ENCODE measurements at places on chromosomes 1 and 21. TPM values are rescaled to one million over a fixed set of nuclear protein-coding genes. Genes with fewer than 3 reads are reported as not detected.

DNA sequence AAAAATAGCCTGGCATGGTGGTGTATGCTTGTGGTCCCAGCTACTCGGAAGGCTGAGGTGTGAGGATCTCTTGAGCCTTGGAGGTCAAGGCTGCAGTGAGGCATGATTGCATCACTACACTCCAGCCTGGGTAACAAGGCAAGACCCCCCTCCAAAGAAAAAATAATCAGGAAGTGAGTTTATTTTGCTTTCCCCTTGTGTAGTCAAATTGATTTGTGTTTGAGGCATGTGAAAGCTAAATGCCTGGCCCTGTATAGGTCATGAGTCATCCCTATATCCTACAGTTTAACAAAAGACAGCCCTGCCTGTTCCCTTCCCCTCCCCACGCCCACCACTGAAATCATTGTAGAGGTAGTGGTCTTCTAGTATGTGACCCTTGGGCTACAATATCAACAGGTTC, 241.4 kb upstream of the JUN start:
- DNase-seq, result no peak

The COX20 gene
- total RNA-seq, result 35.0 TPM

The KCNH1 gene
- 8.0 TPM for total RNA-seq

- no peak for DNase-seq
These were observed 22.4 kb downstream of the COL16A1 start for GRCh38 chr1:31681415-31681814.

The LCE3D gene
- total RNA-seq, result not detected

DNA sequence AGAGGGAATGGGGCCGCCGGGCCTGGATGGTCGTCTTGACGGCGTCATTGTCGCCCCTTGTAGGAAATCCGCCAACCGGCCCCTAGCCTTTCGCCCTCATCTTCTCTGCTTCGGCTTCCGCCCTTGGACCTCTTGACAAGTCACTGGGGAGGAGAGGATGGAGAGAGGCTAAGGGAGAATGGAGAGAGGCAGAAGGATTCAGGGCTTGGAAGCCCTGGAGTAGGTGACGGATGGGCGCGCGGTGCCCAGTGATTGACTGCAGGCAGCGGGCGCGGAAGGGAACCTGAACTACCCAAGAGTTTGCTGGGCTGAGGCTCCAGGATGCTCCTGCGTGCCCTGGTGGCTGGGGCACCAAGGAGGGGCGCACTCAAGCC, 651 bp downstream of the PDE4B start:
- DNase-seq, result no peak

GRCh38 chr1:5967351-5968160, 24.7 kb downstream of the NPHP4 start:
- no peak for DNase-seq

The RHCE gene
- 0.77 TPM for total RNA-seq

Data from SK-MEL-5 (cell line).